ENCODE measurements at places on chromosomes 7 and 10. TPM values are rescaled to one million over a fixed set of nuclear protein-coding genes. Genes with fewer than 3 reads are reported as not detected.

CDK1 gene
- 41.9 TPM for total RNA-seq

NME8 gene
- total RNA-seq: 0.86 TPM

DNA sequence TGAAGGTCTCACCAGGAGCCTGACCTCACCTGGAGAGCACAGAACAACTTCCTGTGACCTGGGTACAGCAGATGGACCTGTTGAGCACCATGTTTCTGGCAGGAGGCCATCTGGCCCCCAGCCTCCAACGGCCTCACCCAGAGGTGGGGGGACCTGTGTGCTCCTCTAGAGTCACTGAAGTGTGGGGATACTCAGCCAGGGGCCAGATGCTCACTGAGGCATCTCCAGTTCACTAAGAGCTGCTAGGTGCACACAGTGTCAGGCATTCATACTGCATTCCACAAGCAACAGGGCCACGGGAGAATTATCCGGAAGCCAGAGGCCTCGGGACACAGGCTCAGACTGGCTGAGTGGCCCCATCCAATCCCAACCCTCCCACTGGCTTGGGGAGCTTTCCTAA lies 161.4 kb downstream of the TCERG1L start:
- DNase-seq: no peak
- no peaks in the 10 kb centered on the region for H3K36me3 ChIP-seq
- H3K4me1 ChIP-seq: peaks cover 14% of the 10 kb centered on the region
- H3K4me3 ChIP-seq: no peak overlapping the region

DNA sequence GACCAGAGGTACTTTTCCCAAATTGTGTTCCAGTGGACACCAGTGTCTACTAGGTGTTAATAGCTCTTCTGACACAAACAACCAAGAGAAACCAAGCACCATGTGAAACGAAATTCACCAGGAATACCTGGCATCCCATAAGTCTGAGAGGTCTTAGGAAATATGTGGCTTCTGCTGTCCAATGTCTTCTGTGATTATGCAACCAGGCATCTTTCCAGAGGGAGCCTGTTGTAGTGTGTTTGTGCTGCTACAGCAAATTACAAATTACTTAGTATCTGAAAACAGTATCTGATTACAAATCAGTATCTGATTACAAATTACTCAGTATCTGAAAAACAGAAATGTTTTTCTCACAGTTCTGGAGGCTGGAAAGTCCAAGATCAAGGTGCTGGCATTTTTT lies 133.6 kb upstream of the NPVF start:
- H3K4me1 ChIP-seq: peaks cover 24% of the 10 kb centered on the region
- no peak overlapping the region for H3K4me3 ChIP-seq
- H3K27me3 ChIP-seq: no peaks in the 10 kb centered on the region
- no peak overlapping the region for H3K27ac ChIP-seq
- no peak for DNase-seq

GRCh38 chr7:90216080-90216674 lies 4.6 kb downstream of the STEAP2 start:
- no peak overlapping the region for H3K4me3 ChIP-seq
- peaks cover 8% of the 10 kb centered on the region for H3K27me3 ChIP-seq
- no peak for DNase-seq
- H3K36me3 ChIP-seq: no peaks in the 10 kb centered on the region

WNT8B gene
- 0.60 TPM for total RNA-seq

UTF1 gene
- not detected for total RNA-seq

- no peak overlapping the region for H3K4me3 ChIP-seq
- H3K27ac ChIP-seq: no peak overlapping the region
- no peaks in the 10 kb centered on the region for H3K27me3 ChIP-seq
- peaks cover 24% of the 10 kb centered on the region for H3K4me1 ChIP-seq
- peaks cover 2% of the 10 kb centered on the region for H3K36me3 ChIP-seq
These were observed 23.2 kb downstream of the CDK1 start for GRCh38 chr10:60801522-60801921.

DNA sequence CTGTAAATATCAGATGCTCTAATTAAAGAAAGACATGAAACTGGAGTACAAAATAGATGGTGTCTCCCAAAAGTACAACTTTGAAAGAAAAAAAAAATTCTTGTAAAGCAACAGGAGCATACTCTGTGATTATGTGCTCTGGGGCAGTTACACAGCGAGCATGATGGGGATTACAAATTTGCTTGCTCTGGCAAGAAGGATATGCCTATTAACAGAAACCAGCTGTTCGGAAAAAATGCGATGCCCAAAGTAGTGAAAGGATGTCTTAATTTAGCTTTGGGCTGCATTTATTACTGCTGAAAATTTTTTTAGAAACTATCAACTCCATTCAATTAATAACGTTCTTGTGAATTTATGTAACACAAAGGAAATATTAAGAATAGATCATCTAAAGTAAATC lies 256.9 kb upstream of the TPK1 start:
- no peak overlapping the region for H3K4me3 ChIP-seq
- no peaks in the 10 kb centered on the region for H3K4me1 ChIP-seq
- peaks cover 4% of the 10 kb centered on the region for H3K27me3 ChIP-seq
- no peaks in the 10 kb centered on the region for H3K36me3 ChIP-seq
- no peak overlapping the region for H3K27ac ChIP-seq
- DNase-seq: no peak

ELN gene
- total RNA-seq: 37.4 TPM

- peaks cover 12% of the 10 kb centered on the region for H3K4me1 ChIP-seq
- no peak for DNase-seq
- H3K36me3 ChIP-seq: no peaks in the 10 kb centered on the region
- no peak overlapping the region for H3K4me3 ChIP-seq
- H3K27me3 ChIP-seq: peaks cover 23% of the 10 kb centered on the region
- no peak overlapping the region for H3K27ac ChIP-seq
These were observed 59.1 kb downstream of the CXCL12 start for GRCh38 chr10:44325596-44326307.

CYCS gene
- 46.8 TPM for total RNA-seq

GRCh38 chr7:149728491-149729375 lies 44.7 kb downstream of the ZNF467 start:
- no peaks in the 10 kb centered on the region for H3K4me1 ChIP-seq
- H3K27ac ChIP-seq: no peak overlapping the region
- H3K27me3 ChIP-seq: no peaks in the 10 kb centered on the region
- no peak for DNase-seq
- no peak overlapping the region for H3K4me3 ChIP-seq

CTBP2 gene
- 122 TPM for total RNA-seq

DNA sequence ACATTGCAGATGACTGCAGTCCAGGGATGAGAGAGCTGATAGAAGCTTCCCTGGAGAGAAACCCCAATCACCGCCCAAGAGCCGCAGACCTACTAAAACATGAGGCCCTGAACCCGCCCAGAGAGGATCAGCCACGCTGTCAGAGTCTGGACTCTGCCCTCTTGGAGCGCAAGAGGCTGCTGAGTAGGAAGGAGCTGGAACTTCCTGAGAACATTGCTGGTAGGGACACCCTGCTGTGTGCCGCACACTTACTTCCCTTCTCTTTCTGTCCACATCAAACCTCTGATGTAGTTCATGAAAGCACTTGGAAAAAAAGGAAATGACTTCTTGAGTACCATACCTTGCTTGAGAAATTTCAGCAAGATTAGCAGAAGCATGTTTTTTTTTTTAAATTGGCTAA lies 25.3 kb downstream of the MAP3K8 start:
- peaks cover 9% of the 10 kb centered on the region for H3K4me1 ChIP-seq
- no peak for DNase-seq
- no peaks in the 10 kb centered on the region for H3K27me3 ChIP-seq
- peaks cover 17% of the 10 kb centered on the region for H3K36me3 ChIP-seq

DNA sequence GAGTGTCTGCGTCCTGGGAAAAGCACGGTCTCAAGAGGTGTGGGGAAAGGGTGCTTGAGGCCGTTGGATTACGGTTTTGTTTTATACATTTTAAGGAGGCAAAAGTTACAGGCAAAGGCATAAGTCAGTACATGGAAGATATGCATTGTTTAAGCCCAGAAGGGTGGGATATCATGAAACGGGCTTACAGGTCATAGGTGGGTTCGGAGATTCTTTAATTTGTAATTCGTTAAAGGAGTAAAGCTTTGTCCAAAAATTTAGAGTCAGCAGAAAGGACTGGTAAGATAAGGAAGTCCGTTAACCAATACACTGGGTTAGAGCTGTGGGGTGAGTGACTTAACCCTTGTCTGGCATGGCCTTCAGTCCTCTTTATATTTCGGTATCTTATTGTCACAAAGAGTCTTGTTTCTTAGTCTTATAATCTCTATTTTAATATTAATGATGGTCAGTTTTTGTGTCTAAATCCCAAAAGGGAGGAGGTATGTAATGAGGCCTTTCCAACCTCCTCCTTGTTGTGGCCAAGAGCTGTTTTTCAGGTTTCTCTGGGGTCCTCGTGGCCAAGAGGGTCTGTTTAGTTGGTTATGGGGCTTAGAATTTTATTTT lies 12.7 kb downstream of the TSPAN14 start:
- H3K27ac ChIP-seq: peak overlapping the region; percentile 33
- peaks cover 3% of the 10 kb centered on the region for H3K36me3 ChIP-seq
- H3K4me1 ChIP-seq: peaks cover 83% of the 10 kb centered on the region
- H3K27me3 ChIP-seq: no peaks in the 10 kb centered on the region
- no peak overlapping the region for H3K4me3 ChIP-seq

DNA sequence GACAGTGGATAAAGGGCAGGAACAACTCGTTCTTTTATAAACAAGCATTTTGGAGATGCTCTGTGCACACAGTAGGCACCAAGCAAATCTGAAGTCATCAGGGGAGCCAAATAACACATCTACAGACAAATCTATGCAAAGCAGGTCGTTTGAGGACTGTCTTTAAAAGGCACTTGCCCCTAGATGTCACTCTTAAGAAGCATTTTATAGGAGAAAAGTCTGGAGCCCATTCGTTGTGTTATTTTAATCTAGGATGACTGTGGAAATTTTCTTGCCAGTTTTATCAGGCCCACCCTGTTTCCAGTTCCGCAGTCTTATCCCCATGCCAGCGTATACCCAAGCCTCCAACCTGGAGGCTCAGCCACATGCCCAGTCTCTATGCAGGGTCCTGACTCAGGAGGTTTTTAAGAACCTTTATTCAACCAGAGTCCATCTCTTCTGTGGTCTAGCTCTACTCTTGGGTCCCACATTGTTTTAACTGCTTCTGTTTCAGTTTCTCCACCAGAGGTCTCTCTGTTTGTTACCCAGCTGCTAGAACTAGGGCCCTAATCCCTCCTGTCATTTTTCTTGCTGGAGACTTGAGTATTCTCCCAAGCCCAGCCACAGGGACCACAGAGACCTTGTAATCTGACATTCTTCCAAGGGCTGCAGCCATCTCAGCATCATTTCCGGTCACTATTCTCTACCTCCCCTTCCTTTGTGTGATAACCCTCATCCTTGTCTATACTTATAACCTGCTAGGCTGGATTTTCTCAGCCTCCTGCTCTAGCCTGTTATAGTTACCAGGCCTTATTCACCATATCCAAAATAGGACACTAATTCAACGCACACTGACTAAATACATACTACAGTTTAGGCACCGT lies 26.7 kb downstream of the PIK3CG start:
- DNase-seq: no peak
- no peak overlapping the region for H3K27ac ChIP-seq
- H3K4me3 ChIP-seq: no peak overlapping the region

ECD gene
- total RNA-seq: 30.5 TPM

NPTX2 gene
- 1.1 TPM for total RNA-seq

TSPAN13 gene
- 63.1 TPM for total RNA-seq

FKBP9 gene
- 208 TPM for total RNA-seq

GRCh38 chr10:11204351-11204942 lies 186.8 kb downstream of the CELF2 start:
- peak overlapping the region; percentile 58 for H3K4me3 ChIP-seq
- H3K36me3 ChIP-seq: no peaks in the 10 kb centered on the region
- no peak for DNase-seq
- H3K27ac ChIP-seq: peak overlapping the region; percentile 37

USP6NL gene
- 36.4 TPM for total RNA-seq

DENND2A gene
- total RNA-seq: 38.0 TPM

DNA sequence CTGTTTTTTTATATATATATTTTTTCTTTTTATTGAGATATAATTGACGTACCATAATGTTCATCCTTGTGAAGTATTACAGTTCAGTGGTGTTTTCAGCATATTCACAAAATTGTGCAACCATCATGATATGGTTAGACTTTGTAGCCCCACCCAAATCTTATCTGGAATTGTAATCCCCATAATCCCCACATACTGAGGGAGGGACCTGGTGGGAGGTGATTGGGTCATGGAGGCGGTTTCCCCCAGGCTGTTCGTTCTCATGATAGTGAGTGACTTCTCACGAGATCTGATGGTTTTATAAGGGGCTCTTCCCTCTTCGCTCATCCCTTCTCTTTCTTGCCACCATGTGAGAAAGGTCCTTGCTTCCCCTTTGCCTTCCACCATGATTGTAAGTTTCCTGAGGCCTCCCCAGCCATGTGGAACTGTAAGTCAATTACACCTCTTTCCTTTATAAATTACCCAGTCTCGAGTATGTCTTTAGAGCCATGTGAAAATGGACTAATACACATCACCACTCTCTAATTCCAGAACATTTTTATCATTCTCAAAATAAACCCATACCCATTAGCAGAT lies 73.9 kb upstream of the SMNDC1 start:
- no peak for DNase-seq
- no peaks in the 10 kb centered on the region for H3K27me3 ChIP-seq
- no peaks in the 10 kb centered on the region for H3K36me3 ChIP-seq
- H3K27ac ChIP-seq: no peak overlapping the region

DNA sequence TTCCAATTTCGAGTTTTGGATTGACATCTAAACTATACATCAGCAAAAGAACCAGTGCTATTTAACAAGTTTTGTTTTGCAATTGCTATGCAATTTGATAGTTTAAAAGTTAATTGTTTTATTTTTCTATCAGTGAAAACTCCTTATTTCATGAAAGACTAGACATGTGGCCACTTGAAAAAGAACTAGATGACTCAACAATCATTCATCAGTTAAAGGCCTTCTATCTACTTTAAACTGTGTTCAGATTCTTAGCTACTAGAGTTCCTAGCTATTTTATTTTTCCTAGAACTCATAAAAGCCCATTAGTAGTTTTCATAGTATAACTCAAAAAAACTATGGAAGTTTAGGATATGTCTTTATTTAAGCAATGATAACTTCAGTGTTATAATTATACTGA lies 104.6 kb upstream of the LSM8 start:
- no peaks in the 10 kb centered on the region for H3K36me3 ChIP-seq
- no peaks in the 10 kb centered on the region for H3K27me3 ChIP-seq
- DNase-seq: no peak
- no peak overlapping the region for H3K4me3 ChIP-seq

GRCh38 chr7:132980402-132980801 lies 101.5 kb downstream of the CHCHD3 start:
- no peaks in the 10 kb centered on the region for H3K4me1 ChIP-seq
- H3K36me3 ChIP-seq: peaks cover 4% of the 10 kb centered on the region
- no peaks in the 10 kb centered on the region for H3K27me3 ChIP-seq
- no peak for DNase-seq

DNA sequence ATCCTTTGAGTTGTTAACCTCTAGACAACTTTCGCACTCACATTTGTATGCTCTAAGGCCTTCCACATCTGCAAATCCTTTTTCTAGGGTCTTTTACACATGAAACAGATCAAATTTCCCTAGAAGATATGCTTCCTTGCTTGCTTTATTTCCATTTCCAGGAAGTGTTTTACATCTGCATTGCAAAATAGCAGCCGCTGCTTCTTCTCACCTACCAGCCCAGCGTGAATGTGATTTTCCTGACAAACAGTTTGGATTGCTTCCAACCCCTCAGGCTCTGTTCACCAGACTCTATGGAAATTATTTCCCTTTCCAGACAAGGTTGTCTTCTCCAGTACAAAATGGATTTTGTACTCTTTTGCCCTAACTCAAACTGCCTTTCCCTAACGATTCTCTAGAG lies 50.9 kb upstream of the PAPSS2 start:
- peak overlapping the region; percentile 23 for H3K27ac ChIP-seq
- no peak for DNase-seq
- H3K36me3 ChIP-seq: peaks cover 5% of the 10 kb centered on the region

Measured in mesothelial cell of epicardium (in vitro differentiated cells).